ENCODE measurements at places on chromosomes 2 and 18.

DNA sequence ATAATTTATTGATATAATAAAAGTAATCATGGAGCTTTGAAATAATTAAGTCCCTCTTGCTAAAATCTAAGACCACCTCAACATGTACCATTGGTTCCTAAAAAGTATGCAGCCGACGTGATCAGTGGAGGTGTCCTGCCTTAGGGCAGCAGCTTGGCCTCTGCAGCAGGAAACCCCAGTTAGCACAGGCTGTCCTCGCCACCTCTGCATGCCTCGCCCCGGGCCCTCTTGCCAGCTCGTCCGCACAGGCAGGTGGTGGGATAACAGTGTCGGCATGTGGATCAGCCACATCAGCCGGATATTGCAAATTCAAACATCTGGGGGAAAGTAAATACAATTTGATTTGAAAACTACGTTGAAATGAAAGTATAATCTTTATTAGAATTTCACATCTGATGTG lies 22.9 kb downstream of the COA5 start:
- DNase-seq = no peak

DNA sequence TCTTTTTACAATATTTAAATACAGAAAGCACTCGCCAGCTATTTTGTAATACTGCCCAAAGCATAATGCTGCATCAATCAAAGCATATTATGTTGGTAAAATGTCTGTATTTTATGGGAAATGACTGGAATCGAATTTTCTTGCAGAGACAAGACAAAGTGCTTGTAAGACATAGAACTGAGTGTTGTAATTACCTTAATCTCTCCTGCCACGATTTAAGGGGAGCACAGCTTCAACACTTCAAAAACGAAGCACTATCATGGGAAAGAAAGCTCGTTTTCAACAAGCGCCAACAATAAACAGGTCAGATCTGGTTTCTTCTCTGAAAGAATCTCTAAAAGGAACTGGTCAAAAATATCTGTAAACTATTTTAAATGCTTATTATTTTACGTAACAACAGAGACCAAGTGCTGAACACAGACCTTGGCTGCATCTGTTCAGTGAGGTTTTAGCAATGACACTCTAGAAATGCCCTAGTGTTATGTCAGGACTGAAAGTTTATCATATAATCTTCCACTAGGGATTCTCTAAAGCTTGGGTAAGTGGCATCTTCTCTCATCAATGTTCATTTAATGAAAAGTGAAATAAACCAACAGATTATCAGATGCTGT lies 19.0 kb downstream of the RND3 start:
- no peak for DNase-seq

DNA sequence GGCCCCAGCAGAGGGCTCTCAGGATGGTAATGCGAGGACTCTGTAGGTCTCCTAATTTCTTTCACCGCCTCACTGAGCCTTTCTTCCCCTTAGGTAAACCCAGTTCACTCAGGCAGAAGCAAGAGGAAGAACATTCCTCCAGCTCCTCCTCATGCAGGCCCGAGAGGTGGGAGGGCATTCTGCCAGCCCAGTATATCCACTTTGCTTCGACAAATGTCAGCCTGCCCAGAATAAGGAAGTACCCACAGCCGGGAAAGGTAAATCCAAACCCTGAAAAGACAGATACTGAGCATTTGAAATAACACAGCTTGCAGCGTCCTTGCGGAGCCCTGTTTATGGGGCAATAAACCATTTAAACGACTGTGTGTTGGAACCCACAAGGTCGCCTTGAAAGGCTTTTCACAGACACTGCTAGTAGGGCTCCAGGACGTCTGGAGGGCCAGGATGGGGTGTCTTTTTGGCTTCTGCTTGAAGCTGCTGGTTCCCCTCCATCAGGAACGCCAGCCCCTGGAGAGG lies 63.0 kb upstream of the STPG4 start:
- no peak for DNase-seq

GRCh38 chr2:5319493-5319892 lies 372.7 kb upstream of the SOX11 start:
- no peak for DNase-seq

DNA sequence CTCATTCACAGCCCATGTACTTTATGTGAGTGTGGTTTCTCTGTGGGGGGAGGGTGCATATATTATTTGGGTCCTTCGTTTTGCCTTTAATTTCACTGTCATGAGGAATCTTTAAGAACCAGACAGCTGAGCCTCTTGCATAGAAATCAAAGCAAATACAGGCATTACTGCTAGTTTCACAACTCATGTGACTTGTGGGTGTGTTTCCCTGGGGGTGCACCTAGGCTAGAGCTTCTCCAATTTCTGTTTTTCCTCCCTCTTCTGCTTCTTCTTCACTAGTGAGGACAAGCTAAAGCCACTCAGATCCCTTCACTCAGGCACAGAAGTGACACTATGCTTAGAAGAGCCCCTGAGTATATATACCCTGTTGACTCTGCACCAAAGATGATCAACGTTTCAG lies 131.4 kb downstream of the ACOXL start:
- DNase-seq = no peak

GRCh38 chr2:147327613-147328012 lies 517.2 kb upstream of the ACVR2A start:
- DNase-seq = no peak

DNA sequence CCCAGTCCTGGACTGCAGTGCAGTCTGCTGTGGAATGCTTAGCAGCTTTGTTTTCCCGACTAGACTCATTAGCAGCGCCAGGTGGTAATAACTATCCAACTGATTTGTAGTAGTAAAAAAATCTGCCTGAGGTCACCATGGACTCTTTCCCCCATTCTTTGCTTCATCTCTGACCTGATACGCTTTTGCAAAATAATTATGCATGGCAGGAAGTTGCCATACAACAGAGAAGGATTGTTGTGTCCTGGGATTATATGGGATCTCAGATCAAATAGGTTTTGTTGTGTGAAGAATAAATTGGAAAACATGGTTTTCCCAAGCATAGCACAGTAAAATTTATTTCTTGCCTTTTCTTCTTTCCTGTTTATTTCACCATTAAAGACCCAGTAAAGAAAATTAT lies 72.4 kb upstream of the ATP5MC3 start:
- DNase-seq = no peak

- DNase-seq = no peak
These were observed 7.2 kb downstream of the ADI1 start for GRCh38 chr2:3512086-3512485.

GRCh38 chr2:181471226-181471625 lies 14.0 kb downstream of the ITGA4 start:
- DNase-seq = no peak

- DNase-seq = no peak
These were observed 19.8 kb upstream of the ASB1 start for GRCh38 chr2:238406998-238407285.

GRCh38 chr2:71292159-71292558 lies 39.4 kb upstream of the ZNF638 start:
- DNase-seq = no peak

GRCh38 chr2:18763338-18763737 lies 174.0 kb upstream of the NT5C1B start:
- no peak for DNase-seq

DNA sequence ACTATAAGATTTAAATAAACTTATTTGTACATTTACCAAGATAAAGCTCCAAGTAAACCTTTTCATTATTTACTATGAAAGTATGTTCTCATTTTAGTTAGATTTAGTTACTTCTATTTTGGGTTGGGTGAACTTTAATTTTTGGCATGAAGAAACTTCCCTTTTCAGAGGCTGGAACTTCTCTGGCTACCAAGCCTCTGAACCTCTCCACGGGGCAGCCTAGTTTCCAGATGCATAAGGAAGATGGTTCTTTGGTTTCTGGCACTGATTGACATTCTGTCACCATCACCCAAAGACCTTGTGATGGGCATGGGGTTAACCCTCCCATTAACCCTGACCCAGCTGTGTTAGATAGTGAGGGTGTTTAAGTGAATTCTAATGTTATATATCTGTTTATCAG lies 17.1 kb downstream of the PSD4 start:
- no peak for DNase-seq

DNA sequence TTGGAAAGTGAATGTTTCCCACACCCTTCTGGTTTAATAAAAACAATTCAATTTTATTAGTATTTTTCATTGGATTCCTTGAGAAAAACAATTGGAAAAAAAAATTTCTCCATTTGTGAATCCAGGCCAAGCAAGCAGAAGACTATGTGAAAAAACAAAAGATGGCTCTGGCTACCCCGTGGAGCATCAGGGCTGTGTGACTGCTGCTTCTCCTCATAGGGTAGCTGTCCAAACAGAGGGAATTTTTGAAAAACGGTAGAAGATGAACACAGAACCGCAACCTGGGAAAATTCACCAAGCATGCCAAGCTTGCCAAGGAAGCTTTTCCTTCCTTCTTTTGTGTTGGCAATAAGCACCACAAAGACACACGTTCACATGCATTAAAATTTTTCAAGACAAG lies 71.3 kb upstream of the ACVR2A start:
- no peak for DNase-seq

DNA sequence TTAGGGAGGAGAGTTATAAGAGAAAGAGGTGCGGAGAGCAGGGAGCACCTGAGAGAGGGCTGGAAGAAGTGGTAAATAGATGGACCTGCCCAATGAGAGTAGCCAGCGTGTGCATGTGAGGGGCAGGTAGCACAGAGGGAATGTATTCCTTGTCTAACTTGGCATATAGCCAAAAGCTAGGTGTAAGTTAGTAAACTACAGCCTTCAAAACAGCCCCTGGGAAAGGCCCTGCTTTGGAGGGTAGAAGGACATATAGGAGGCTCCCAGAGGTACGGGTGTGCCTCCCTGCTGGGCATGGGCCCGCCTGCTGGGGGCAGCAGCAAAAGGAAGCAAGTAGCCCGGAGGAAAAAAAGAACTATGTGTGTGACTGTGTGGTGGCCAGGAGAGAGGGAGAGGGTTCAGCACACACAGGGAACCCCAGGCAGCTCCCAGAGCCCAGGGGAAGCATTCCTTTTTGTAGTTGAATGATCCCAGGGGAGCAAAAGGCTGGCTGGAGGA lies 48.0 kb downstream of the TCF7L1 start:
- DNase-seq = no peak

- DNase-seq = no peak
These were observed 261.2 kb downstream of the SUCLG1 start for GRCh38 chr2:84197901-84198300.

- no peak for DNase-seq
These were observed 133.4 kb upstream of the MYCN start for GRCh38 chr2:15806801-15807417.

DNA sequence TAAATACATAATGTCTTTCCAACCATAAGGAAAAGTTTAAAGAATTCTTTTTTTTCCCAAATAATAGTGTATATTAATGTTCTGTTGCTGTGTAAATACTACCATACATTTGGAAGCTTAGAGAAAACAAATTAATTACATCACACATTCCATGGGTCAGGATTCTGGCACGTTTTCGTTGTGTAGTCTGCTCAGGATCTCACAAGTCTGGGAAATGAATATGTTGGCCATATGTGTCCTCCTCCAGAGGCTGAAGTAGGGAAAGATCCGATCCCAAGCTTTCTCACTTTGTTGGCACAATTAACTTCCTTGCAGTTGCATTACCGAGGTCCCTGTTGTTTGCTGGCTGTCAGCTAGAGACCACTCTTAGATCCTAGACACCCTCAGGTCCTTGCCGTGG lies 83.9 kb downstream of the RPRM start:
- DNase-seq = no peak

GRCh38 chr18:78228974-78229373 lies 750.6 kb upstream of the SALL3 start:
- DNase-seq = no peak

DNA sequence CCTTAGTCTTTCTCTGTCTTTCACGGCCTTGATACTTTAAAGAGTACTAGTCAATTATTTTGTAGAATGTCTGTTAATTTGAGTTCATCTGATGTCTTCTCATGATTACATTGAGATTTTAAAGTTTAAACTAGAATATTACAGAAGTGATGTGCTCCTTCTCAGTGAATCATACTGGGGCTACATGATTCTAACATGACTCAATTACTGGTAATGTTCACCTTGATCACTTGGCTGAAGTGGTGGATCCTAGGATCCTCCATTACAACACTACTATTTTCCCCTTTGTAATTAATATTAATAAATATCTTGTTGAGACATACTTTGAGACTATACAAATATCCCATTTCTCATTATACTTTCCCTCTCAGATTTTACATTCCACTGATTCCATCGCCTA lies 148.5 kb downstream of the CAMKMT start:
- DNase-seq = no peak

DNA sequence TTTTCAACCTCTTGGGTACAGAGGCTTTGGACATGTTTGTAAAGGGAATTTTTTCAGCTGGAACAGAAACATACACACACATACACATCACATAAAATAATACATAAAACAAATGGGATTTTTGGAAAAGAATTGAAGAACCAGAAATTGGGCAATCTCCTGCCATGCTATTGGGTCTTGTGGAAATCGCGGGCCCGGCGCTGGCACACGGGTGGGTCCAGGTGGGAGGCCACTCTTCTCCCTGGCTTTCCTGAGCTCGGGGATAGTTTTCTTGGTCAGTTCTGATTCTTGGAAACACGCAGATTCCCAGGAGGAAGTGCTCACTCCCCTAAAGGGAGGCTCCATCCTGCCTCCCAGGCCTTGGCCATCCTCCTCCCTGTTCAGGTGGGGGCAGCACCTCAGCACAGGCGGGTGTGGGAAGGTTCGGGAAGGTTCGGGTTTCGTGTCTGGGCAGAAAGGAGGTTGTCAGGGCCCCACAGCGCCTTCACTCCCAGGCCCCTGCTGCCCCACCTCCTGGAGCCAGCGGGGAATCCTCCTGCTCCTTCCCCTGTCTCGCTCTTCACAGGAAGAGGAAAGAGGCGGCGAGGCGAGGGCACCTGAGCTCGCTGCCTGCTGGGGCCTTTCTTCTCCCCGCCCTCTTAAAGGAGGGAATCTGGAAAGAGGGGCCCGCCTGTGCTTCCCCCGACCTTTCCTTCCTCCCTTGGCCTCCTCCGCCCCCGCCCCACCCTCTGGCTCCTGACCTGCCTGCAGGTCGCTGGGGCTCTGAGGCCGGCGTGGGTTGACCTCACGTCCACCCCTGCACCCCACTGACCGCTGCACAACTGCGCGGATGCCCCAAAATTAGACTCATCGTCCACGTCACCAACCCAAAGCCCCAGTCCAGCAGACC lies 97.8 kb upstream of the PXDN start:
- no peak for DNase-seq

- no peak for DNase-seq
These were observed 37.7 kb downstream of the COBLL1 start for GRCh38 chr2:164803776-164804466.

- no peak for DNase-seq
These were observed 623.1 kb downstream of the TSN start for GRCh38 chr2:122378521-122378920.

DNA sequence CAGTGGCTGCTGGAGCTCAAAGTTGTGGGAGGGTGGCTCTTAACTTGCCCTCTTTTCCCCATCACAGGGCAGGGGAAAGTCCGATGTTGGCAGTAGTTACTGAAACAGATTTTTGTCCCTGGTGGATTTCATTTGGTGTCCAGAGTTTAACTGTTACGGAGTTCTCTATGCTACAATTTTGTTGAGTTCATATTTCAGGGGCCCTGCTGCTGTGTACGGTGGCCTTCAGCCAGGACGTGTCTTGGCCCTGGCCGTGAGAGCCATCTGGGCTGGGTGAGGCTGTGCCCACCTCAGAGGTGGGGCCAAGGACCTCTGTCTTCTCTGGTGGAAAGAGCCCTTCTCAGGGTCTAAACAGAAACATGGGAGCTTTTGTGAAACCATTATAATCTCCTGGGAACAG lies 67.4 kb downstream of the SH3YL1 start:
- no peak for DNase-seq

GRCh38 chr2:37873229-37873628 lies 51.9 kb upstream of the RMDN2 start:
- DNase-seq = no peak

Measured in RCC 7860 (cell line).